ENCODE measurements at places on chromosomes 2 and 18.
A peak's percentile ranks its signal among the peaks of the same experiment; 100 is the strongest.

- DNase-seq: no peak
Measured at GRCh38 chr2:27435628-27436027, 6.6 kb upstream of the KRTCAP3 start.

DNA sequence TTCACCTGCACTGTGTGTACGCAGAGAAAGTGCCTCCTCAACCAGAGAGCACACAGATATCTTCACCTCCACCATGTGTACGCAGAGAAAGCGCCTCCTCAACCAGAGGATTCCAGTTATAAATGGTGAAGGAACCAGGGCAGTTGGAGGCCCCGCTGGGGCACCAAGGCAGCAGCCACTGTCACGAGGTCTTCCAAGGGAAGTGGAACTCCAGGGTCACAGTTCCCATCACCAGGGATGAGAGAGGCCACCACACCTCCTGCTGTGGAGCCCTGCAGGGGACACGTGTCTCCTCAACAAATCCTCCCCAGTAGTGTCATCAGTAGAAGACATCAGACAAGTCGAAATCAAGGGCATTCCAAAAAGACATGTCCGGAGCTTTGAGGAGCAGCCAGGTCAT lies 28.2 kb upstream of the NFATC1 start:
- no peak for DNase-seq

- DNase-seq: peak; percentile 4
Measured at GRCh38 chr2:68317971-68318913, 1.5 kb downstream of the CNRIP1 start.

DNA sequence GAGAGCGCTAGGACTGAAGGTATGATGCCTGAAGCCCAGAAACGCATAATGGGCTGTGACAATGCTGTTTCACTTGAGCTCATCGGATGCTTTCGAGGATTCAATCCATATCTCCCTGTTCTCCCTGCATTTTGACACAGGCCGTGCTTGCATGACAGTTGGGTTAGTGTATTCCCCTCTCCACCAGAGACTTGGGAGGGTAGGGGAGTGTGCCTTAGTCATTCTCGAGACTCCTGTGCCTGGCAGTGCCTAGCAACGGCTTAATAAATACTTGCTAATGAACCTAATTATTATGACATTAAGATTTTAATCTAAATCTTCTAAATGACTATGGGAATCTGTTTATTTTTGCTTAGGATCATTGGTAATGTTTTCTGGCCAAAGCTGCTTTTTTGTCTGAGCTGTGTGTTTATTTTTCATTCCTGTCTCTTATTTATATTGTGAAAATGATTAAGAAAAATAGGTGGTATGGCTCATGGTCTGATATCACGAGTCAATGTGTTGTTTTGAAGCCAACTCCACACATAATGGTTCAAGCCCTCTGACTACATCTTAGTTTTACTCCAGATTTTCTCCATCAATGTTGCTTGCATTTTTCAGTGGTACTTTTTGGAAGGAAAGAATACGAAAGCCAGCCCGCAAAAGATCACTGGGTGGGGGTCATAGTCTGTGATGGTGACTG lies 61.3 kb downstream of the NEDD4L start:
- no peak for DNase-seq

GRCh38 chr18:79572848-79573451 lies 106.7 kb upstream of the CTDP1 start:
- no peak for DNase-seq

GRCh38 chr2:25190536-25190935 lies 22.2 kb upstream of the POMC start:
- peak; percentile 35 for DNase-seq

- no peak for DNase-seq
Measured at GRCh38 chr2:160343404-160343803, 143.3 kb upstream of the ITGB6 start.

DNA sequence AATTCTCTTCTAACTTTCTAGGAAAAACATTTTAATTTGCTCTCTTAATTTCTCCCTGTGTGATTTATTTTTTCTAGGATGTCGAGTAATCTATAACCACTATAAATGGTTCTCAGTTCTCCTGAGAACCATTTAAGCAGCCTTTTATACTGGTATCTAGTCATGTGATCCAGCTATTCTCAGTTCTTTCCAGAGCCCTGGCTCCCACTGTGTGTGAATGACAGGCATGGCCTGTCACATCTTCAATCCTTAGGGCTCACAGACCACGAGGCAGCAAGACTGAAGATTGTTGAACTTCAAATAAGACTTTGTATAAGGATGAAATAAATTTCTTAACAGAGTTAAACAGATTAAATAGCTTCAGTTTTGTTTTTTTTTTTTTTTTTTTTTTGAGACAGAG lies 219.4 kb downstream of the HNMT start:
- DNase-seq: no peak

DNA sequence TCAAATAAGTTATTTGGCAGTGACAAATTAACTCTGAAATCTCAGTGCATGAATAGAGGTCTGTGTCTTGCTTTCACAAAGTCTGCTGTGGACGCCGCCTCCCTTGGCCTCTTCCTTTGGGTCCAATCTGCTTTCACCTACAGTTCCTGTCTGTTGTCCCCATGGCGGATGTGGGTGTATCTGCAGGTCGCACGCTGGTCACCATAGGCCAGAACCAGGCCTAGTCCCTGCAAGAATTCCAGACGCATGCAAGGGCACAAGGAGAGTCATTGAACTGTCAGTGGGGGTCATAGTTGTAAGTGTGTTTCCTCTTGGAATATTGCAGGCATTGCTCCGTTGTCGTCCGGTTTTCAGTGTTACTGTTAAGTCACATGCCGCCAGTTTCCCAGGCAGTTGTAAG lies 7.4 kb downstream of the SOCS6 start:
- DNase-seq: no peak

DNA sequence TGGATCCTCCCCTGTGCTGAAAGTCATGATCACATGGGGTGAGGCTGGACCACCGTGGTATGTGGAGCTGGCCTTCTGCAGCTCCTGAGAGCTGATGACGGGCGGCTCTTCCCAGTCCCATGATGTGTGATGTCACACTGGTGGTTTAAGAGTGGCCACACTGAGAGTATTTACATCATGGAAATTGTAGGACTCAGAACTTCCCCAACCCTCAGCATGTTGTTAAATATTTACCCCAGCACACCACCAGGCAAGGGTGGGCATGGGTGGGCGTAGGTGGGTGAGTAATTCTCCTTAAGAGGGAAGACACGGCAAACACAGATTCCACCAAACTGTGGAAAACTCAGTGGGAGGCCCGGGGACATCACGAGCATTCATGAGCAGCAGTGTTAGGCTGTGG lies 106.8 kb downstream of the ALPK2 start:
- DNase-seq: no peak

DNA sequence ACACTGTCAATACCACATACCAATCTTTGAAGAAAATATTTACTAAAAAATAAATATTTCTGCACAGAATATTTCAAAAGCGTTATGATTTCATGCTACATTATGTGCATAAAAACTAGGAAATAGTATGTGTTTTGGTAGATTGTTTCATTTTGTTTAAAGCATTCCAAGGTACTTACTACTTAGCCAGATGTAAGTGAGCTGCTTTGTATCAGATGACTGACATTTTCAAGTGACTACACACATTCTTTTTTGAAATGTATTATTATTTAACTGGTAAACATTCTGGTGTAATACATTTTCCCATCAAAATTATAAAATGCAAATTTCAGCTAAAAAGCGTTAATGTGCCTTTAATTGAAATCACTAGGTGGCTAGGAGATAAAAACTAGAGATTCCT lies 21.5 kb downstream of the GCA start:
- no peak for DNase-seq

DNA sequence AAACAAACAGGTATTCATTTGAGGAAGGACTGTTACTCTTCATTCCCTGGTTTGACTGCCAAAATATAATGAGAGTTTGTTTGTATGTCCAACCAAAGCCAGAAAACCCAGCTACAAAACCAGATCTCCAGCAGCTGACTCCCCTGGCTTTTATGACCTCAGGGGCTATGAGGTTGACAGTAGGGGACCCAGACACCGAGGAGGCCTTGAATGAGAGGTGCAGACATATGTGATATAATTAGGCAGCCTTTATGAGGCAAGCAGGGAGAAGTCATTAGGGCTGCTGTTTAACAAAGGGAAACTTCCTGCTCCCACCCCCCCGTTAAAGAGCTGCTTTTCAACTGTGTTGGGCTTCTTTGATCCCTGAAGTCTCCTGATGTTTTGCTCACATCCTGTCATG lies 236.7 kb downstream of the SLC4A3 start:
- no peak for DNase-seq

- no peak for DNase-seq
Measured at GRCh38 chr2:174939046-174939445, 66.1 kb downstream of the CHN1 start.

DNA sequence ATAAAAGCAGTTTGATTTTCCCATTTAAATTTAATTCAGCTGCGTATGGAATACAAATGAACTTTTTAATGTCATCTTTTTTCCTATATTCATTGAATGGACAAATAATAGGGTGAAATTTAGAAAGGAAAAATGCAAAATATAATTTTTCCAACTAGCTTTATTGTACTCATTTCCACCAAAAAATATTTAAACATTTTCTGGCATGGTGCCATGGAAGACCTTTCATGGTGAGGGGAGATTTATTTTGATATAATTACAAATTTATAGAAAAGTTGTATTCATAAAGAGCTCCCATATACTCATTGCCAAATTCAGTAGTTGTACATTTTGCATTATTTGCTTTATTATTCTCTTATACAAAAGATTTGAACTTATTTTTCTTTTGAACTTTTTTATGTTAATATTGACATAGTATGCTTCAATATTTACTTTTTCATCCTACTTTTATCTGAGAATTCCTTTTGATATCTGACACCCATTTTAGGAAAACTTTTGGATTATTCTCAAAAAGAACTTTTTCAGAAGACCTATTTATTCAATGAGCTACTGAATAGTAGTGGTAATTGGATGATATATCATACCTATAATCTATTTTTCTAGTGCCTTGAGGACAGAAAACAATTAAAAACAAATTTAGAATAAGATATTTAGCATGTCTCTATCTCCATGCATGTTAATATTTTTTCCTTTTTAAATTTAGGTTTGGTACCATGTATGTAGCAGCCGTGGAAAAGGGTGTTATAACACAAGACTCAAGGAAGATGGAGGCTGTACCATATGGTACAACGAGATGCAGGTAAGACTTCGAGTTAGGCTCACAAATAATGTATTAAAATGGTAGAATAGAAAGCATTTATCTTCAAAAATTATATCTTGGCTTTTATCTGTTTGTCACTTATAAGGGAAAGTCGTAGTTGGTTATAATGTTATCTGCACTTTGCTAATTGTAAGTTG lies 37.5 kb downstream of the DDX1 start:
- no peak for DNase-seq

GRCh38 chr18:23835506-23835905 lies 146.3 kb downstream of the LAMA3 start:
- no peak for DNase-seq

DNA sequence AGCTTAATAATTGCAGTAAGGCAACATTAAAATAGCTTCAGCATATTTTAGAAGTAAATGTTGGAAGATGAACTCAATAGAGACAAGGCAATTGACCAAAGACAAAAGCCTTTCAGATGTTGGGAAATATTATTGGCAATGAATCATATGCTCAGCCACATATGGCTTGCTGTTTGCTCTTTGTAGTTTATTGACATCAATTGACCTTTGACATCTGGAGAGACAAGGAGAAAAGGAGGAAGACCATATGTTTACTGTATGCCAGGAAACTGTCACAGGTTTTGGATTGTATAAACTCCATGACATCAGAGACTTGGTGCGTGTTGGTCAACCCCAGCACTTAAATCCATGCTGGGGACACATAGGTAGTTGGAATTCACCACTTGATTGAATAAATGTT lies 60.6 kb upstream of the SLC16A14 start:
- no peak for DNase-seq

DNA sequence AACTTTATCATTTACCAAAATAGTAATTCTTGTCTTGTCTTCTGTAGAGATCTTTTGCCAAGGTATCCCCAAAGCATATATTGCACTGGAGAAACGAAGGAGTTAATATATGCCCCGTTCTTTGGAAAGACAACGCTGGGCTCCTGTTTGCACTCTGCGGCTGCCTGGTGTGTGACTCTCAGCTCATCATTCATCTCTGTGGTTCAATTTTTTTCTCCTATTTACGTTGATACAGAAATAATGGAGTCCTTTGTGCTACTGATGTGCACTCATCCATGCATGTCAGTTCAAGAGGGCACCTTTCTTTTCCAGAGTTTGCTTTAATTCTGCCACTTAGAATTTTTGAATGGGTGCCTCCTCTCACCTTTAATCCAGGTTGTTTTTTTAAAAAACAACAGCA lies 655.5 kb downstream of the DCDC2C start:
- peak; percentile 56 for DNase-seq

GRCh38 chr2:191204433-191204832 lies 40.8 kb upstream of the MYO1B start:
- DNase-seq: no peak

GRCh38 chr18:62850619-62851306 lies 135.4 kb downstream of the PHLPP1 start:
- no peak for DNase-seq

- DNase-seq: no peak
Measured at GRCh38 chr2:8598295-8599165, 83.3 kb upstream of the ID2 start.

GRCh38 chr18:10234912-10235660 lies 219.3 kb upstream of the APCDD1 start:
- DNase-seq: no peak

GRCh38 chr2:146366276-146366675 lies 1478.6 kb upstream of the ACVR2A start:
- DNase-seq: no peak

GRCh38 chr18:62157843-62158242 lies 29.0 kb downstream of the PIGN start:
- no peak for DNase-seq

GRCh38 chr2:237625777-237626176 lies 1.6 kb upstream of the LRRFIP1 start:
- DNase-seq: no peak

GRCh38 chr2:232412986-232413385 lies 6.3 kb downstream of the ALPG start:
- no peak for DNase-seq

DNA sequence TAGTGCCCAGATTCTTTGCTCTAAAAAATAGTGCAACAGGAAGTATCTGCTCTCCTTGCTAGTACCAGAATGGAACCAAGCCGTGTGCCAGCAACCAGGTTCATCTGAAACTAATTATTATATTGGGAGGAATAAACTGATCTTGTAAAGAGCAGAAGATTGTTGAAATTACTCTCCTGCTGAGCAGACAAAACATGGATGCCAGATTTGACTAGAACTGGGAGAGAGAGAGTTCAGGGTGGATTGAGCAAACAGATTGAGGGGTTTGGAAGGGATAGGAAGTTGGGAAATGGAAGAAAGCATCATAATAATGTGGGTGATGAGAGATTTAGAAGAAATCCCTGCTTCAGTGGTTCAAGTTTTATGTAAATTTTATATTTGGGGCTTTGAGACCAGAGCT lies 160.1 kb upstream of the RASGRP3 start:
- DNase-seq: no peak

DNA sequence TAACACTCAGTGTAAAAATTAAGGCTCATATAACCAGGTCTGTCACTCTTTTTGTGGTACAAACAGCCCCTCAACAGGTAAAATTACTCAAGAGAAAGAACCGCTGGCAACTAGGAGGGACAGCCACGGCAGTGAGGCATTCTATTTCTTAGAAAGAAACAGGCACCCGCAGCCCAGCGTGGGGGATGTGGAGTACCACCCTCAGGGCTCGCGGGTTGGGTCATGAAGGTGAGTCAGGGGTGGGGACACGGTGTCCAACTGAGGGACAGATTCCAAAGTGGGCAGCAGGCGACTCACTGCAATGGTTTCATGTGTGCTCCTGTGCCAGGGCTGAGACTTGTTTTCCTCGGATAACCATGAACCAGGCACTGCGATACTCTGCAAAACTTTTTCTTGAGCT lies 129.4 kb downstream of the DTNB start:
- no peak for DNase-seq

- DNase-seq: no peak
Measured at GRCh38 chr2:233074106-233074505, 14.0 kb downstream of the INPP5D start.
